ENCODE measurements at places on chromosomes 13 and 19.

- H3K4me3 ChIP-seq = peak overlapping the region; percentile 64
- DNase-seq = no peak
- peak overlapping the region; percentile 97 for H3K27ac ChIP-seq
- peaks cover 67% of the 10 kb centered on the region for H3K4me1 ChIP-seq
- H3K36me3 ChIP-seq = peaks cover 22% of the 10 kb centered on the region
Measured at GRCh38 chr19:15297416-15298224, 34.7 kb downstream of the BRD4 start.

- no peak for DNase-seq
- no peak overlapping the region for H3K4me3 ChIP-seq
Measured at GRCh38 chr13:100860866-100861265, 186.3 kb upstream of the TMTC4 start.

- DNase-seq = no peak
- no peak overlapping the region for H3K27ac ChIP-seq
- peaks cover 15% of the 10 kb centered on the region for H3K36me3 ChIP-seq
- H3K27me3 ChIP-seq = peaks cover 42% of the 10 kb centered on the region
Measured at GRCh38 chr19:8366961-8367326, 3.0 kb downstream of the ANGPTL4 start.

DNA sequence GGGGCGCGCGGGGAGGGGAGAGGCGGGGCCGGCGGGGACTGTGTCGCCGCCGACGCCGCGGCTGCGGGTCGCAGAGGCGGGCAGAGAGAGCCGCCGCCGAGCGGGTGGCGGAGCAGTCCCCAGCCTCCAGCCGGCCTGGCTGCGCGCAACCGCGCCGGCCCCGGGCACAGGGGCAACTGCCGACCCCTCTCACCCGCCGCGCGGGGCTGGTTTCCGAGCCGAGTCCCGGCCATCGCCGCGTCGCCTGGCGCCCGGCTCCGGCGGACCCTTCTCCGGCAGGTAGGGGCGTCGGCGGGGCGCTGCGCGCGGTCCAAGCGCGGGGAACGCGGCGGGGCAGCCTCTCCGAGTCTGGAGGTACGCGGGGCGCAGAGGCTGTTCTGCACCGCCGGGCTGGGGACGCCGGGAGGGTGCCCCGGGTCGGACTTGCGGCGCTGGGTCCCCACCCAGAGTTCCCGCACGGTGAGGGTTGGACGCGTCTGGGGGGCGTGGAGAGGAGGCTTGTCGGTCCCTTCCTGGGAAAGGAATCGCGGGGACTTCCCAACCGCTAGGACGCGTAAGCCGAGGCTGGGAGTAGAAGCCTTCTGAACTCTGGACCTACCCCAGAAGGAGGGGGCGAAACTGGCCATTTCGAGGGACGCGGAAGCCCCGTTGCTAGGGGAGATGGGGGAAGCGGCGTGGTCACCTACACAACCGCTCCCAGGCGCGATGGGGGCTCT, 133.6 kb upstream of the MYO16 start:
- H3K27me3 ChIP-seq = peaks cover 44% of the 10 kb centered on the region
- DNase-seq = peak; percentile 62
- no peaks in the 10 kb centered on the region for H3K36me3 ChIP-seq
- peaks cover 31% of the 10 kb centered on the region for H3K4me1 ChIP-seq
- H3K4me3 ChIP-seq = peak overlapping the region; percentile 94

GRCh38 chr19:1863328-1863637, at the start of gene KLF16:
Gene KLF16, minus strand, starts transcription at chr19:1863579. Its CDS starts 82 bp downstream, at chr19:1863497.
- no peaks in the 10 kb centered on the region for H3K36me3 ChIP-seq
- no peak within 1 kb of the TSS for H3K27ac ChIP-seq
- DNase-seq = no peak
- peaks cover 46% of the 10 kb centered on the region for H3K27me3 ChIP-seq
- H3K4me1 ChIP-seq = peaks cover 20% of the 10 kb centered on the region

- no peak overlapping the region for H3K4me3 ChIP-seq
- no peak overlapping the region for H3K27ac ChIP-seq
Measured at GRCh38 chr19:484494-484893, 11.8 kb upstream of the MADCAM1 start.

GRCh38 chr13:92768602-92769001, 458.0 kb upstream of the GPC6 start:
- no peak for DNase-seq
- H3K4me3 ChIP-seq = no peak overlapping the region
- no peaks in the 10 kb centered on the region for H3K36me3 ChIP-seq
- H3K27ac ChIP-seq = no peak overlapping the region
- no peaks in the 10 kb centered on the region for H3K4me1 ChIP-seq

DNA sequence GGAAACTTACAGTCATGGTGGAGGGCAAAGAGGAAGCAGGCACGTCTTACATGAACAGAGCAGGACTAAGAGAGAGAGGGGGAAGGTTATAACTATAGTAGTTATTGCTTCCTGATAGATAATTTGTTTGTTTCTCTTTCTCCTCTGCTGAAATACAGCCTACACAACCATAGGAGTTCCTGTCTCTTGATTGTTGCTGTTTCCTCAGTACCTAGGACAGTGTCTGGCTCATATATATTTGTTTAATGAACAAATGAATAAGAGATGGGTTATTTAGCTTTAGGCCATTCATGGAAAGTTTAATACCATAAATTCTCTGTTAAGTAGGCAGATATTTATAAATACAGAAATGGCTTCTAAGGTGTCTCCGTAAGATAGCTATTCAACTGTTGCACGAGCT, 95.2 kb downstream of the PCCA start:
- DNase-seq = no peak
- H3K36me3 ChIP-seq = peaks cover 52% of the 10 kb centered on the region
- H3K27me3 ChIP-seq = peaks cover 9% of the 10 kb centered on the region
- no peak overlapping the region for H3K4me3 ChIP-seq
- H3K4me1 ChIP-seq = peaks cover 5% of the 10 kb centered on the region

- H3K27me3 ChIP-seq = peaks cover 5% of the 10 kb centered on the region
- H3K4me1 ChIP-seq = peaks cover 16% of the 10 kb centered on the region
- no peak for DNase-seq
- H3K4me3 ChIP-seq = no peak overlapping the region
Measured at GRCh38 chr13:48660361-48661076, 6.8 kb downstream of the CYSLTR2 start.

DNA sequence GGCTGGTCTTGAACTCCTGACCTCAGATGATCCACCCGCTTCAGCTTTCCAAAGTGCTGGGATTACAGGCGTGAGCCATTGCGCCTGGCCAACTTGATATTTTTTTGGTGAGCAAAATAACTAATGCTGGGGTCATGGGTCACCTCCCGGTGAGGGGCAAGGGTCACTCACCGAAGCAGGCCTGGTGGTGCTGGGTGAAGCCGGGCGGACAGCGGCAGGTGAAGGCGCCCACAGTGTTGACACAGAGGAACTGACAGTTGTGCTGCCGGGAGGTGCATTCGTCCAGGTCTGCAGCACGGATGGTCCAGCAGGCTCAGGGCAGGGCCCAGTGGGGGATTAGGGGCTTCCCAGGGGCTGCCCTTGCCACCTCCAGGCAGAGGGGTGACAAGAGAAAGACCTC, 28.3 kb downstream of the CCL25 start:
- H3K27ac ChIP-seq = no peak overlapping the region
- peaks cover 3% of the 10 kb centered on the region for H3K27me3 ChIP-seq
- peaks cover 54% of the 10 kb centered on the region for H3K36me3 ChIP-seq

- no peak for DNase-seq
- H3K36me3 ChIP-seq = no peaks in the 10 kb centered on the region
- H3K27ac ChIP-seq = no peak overlapping the region
- no peak overlapping the region for H3K4me3 ChIP-seq
Measured at GRCh38 chr13:36706755-36707154, 32.9 kb downstream of the SERTM1 start.

DNA sequence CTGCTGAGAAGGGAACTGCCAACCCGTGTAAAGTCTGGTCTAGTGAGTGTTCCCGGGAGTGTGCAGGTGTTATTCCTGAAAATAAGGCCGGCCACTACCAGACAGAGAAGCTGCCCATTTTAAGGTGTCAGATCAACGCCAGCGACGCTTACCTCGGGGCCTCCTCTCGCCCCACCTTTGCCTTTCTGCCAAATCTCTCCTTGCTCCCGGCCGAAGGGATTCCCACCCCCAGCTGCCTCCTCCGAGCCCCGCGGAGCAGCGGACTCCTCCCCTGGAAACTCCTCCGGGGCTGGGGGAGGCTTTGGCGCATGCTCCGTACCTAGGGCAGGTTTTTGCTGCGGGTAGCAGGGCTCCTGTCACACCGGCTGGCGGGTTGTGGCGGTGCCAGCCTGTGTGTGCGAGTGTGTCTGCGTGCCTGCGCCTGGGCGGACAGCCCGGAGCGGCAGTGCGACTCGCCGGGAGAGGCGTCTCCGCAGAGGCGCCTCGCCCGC, at the start of gene HS6ST3:
TSS of gene HS6ST3 (plus strand) at position 359 of the 491 bp plus-strand sequence.
- DNase-seq = peak; percentile 65
- H3K36me3 ChIP-seq = no peaks in the 10 kb centered on the region
- peaks cover 83% of the 10 kb centered on the region for H3K27me3 ChIP-seq
- H3K4me3 ChIP-seq = peak within 1 kb of the TSS; percentile 77

DNA sequence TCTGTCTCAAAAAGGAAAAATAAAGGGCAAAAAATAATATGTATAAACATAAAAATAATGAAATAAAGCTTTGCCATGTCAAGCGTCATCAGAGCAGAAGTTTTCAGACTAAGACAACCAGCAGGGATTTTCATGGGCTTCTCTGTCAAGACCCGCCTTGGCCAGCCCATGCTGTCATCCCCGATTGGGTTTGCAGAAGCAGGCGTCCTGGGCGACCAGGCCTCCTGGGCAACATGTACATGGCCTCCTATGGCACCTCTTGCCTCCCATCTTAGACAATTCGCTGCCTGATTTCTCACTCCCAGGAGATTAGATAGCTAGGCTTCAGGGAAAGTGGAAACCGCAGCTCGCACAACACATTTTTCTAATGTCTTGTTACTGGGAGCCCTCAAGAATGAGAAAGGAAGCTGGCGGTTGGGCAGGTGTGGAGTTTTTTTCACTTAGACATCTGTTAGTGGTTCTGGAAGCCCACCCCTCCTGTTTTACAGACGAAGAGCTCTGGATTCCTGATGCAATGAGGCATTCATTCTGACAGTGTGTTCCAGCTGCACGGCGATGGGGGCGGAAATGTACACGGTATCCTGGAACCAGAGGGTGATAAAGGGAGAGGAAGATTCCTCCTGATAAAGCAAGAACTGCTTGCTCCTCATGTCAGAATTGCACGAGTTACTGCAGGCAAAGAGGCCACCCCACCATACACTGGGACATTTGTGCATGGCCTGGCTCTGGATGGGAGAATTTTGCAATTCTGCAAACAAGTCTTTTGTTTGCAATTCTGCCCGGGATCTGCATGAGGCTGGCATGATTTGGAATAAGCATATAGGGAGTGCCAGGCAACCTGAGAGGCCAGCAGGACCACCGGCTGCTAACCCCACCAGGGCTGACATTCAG, 47.4 kb upstream of the KATNAL1 start:
- H3K27ac ChIP-seq = peak overlapping the region; percentile 48
- H3K4me1 ChIP-seq = peaks cover 28% of the 10 kb centered on the region
- H3K27me3 ChIP-seq = peaks cover 5% of the 10 kb centered on the region
- no peak for DNase-seq
- H3K36me3 ChIP-seq = peaks cover 16% of the 10 kb centered on the region
- peak overlapping the region; percentile 37 for H3K4me3 ChIP-seq

- H3K4me3 ChIP-seq = no peak overlapping the region
- peak; percentile 74 for DNase-seq
- H3K4me1 ChIP-seq = peaks cover 66% of the 10 kb centered on the region
- H3K27me3 ChIP-seq = no peaks in the 10 kb centered on the region
- H3K27ac ChIP-seq = peak overlapping the region; percentile 97
Measured at GRCh38 chr19:5967994-5968430, 9.9 kb downstream of the RANBP3 start.

DNA sequence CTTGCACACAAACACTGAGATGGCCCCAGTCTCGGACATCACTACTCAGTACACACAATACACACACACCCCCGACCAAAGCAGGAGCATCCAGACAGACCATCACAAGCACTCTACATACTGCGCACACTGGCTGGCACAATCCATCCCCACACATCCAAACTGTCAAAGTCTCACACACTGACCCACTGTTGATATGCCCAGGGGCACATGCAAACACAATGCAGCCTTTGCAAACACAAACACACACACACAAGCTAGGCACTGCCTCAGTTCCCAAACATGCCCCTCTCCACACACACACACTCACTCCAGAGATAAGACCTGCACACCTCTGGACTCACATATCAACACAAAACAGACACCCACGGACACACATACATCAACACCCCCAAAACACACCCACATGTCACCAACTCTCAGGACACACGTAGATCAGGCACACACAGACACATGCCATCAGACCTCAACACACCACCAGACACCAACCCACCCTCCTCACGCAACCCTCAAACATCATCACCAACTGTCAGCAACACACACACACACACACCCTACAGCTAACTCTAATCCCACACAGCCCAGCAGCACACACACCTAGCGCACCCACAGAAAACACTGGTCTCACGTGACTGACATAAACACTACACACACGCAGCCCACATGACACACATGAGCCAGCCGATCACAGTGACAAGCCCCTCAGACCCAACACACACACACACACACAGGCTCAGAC, 1.9 kb downstream of the BBC3 start:
- H3K4me1 ChIP-seq = peaks cover 25% of the 10 kb centered on the region
- peaks cover 7% of the 10 kb centered on the region for H3K27me3 ChIP-seq
- H3K27ac ChIP-seq = no peak overlapping the region
- H3K4me3 ChIP-seq = no peak overlapping the region
- DNase-seq = no peak

DNA sequence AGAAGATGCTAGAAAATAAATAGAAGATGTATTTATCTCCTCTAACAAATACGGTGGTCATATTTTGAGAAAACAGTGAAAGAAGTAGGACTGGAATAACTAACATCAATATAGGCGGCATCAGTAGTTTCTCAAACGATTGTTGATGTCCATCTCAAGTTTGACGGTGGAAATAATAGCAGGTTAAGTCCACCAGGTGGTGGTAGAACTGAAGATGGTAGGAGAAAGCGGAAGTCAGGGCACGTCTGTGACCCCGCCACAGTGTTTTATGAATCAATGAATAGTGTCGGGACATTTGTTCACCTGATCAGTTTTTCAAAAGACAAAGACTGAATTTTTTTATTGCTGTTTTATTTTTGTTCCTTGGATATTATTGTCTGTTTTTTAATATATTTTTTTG, 706.4 kb upstream of the SLC10A2 start:
- peaks cover 7% of the 10 kb centered on the region for H3K27me3 ChIP-seq
- no peak for DNase-seq
- peaks cover 13% of the 10 kb centered on the region for H3K4me1 ChIP-seq
- no peak overlapping the region for H3K4me3 ChIP-seq
- H3K36me3 ChIP-seq = no peaks in the 10 kb centered on the region

Measured in nephron progenitor cell (in vitro differentiated cells).